ENCODE measurements at places on chromosomes 5 and 9.

- no peak for DNase-seq
These were observed 168.9 kb downstream of the MUSK start for GRCh38 chr9:110837401-110838005.

DNA sequence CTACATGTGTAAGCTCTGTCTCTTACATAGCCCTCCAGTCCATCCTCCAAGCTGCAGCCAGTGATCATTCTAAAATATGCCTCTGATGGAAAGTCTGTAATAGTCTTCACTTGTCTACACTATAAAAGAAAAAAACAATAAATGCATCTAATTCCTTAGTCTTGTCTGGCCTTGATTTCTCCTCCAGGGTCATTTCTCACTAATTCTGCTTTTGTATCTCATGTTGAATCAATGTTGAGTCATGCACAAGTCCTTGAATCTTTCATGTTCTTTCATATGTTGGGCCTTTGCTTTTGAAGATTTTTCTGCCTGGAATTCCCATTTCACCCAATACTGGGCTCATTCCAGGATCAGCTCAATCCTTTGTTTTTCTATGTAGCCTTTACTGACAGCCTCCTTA is 121.1 kb upstream of the TRIM32 start:
- DNase-seq, result peak; percentile 80

DNA sequence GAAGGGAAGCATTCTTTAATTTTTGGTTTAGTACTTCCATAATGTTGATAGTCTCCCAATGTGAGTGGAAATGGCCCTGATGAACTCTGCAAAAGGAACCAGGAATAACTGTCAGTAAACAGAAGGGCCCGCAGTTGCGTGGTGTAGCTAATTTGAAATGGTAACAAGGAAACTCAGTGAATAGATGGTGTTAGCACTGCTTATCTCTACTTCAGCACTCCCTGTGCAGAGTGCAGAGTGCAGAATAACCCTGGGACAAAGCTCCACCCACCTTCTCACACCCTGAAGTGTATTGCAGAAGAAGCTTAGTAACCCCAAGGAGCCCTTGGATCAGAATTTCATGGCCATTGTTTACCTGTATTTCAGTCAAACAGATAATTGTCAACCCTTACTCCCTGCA is 158.9 kb downstream of the PCSK5 start:
- DNase-seq, result no peak

GRCh38 chr5:87645224-87645623 is 232.5 kb upstream of the CCNH start:
- no peak for DNase-seq

- DNase-seq, result peak; percentile 90
These were observed 4.4 kb upstream of the CREBRF start for GRCh38 chr5:173051746-173052145.

DNA sequence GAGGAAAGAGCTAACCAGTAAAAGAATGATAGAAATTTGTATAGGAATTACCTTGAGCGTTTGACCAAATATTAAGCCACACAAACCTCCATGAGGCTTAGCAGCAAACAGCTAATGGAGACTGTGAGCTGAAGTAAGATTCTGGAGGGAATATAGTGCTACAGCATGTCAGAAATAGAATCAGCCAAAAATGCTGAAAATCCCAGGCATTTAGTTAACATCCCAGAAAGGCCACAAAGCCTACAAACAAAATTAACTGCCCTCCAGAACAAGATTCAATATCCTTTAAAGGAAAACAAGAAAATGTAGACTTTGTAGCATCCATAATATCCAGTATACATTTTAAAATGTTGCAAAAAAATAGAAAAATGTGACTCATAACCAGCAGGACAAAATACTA is 257.8 kb upstream of the TUSC1 start:
- DNase-seq, result peak; percentile 1

GRCh38 chr9:135414293-135414692 is 65.3 kb upstream of the PPP1R26 start:
- peak; percentile 66 for DNase-seq

GRCh38 chr5:147455822-147456450 is 53.9 kb downstream of the DPYSL3 start:
- no peak for DNase-seq

DNA sequence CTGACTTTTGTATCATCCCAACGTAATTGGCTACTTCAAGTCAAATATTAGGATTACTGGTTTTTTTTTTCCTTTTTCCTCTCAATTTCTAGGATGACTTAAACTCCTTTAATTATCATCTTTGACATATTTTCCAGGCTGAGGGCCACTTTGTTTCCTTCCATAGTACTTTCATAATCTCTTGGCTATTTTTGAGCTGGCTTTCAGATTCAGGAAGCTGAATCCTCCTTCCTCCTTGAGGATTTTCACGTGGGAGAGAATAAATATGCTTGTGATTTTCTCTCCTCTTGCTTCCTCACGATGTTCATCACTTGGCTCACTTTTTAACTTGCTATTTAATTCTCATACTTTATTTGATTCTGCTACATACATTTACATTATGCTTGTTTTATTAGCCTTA is 88.1 kb downstream of the ITGA1 start:
- no peak for DNase-seq

- DNase-seq, result peak; percentile 10
These were observed 515.1 kb upstream of the TNC start for GRCh38 chr9:115633104-115633503.

GRCh38 chr5:89437450-89438435 is 554.8 kb upstream of the MEF2C start:
- no peak for DNase-seq
